Naive thymus-derived CD8-positive, alpha-beta T cell (primary cell): ENCODE measurements at places on chromosomes 13 and 19.

GRCh38 chr19:45306040-45306439, 16.6 kb downstream of the CKM start:
- no peak for DNase-seq

GRCh38 chr13:98490195-98490836, 86.6 kb downstream of the STK24 start:
- no peak for DNase-seq

GRCh38 chr19:1809678-1810077, 2.4 kb downstream of the ATP8B3 start:
- no peak for DNase-seq

DNA sequence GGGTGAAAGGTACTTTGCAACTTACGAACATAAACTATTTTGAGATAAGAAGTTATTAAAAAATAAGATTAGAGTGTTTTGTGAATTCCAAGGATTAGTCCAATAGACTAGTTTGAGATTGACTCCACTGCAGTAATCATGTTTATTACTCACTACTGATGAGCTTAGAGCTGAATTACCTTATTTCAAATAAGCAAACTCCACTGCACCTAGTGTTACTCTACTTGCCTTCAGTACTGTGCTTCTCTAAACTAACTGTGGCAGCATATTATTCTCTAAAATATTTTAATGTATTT, 111.7 kb downstream of the MIPEP start:
- DNase-seq: no peak

DNA sequence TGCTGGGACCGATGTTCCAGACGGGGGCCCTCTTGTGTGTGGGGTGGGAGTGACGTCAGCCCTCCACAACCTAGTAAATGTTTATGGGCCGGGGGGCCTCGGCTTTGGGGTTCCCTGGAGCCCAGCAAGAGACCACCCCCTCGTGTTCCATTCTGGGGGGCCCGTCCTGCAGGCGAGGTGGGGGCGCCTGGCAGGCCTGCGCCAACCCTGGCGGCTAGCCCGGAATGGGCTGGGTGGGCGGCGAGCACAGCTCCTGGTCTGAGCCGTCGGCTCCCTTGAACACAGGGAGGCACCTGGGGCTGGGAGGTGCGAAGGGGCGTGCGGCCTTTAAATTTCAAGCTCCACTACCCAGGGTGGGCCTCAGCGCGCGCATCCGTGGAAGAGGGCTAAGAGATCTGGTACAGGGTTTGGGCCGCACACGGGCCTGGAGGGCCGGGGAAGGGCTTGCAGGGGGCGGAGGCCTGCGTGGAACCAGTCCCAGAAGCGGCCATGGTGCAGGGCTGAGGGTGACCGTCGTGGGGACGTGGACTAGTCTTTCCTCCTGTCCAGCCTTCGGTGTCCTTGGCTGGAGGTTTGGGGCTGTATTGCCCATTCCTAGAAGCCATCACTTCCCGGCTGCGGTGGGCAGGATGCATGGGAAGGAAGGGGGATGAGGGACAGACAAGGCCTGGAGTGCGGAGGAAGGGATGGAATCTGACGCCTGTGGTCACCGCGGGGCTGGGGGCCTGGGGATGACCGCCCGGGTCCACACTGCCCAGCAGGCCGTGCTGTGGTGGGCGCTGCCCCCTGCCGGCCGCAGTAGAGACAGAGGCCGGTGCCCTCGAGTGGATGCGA, 11.4 kb downstream of the NDUFA11 start:
- no peak for DNase-seq

GRCh38 chr13:45847554-45848224, 3.9 kb downstream of the SIAH3 start:
- DNase-seq: peak; percentile 78

- DNase-seq: no peak
Measured at GRCh38 chr13:95124959-95125358, 176.3 kb downstream of the ABCC4 start.

DNA sequence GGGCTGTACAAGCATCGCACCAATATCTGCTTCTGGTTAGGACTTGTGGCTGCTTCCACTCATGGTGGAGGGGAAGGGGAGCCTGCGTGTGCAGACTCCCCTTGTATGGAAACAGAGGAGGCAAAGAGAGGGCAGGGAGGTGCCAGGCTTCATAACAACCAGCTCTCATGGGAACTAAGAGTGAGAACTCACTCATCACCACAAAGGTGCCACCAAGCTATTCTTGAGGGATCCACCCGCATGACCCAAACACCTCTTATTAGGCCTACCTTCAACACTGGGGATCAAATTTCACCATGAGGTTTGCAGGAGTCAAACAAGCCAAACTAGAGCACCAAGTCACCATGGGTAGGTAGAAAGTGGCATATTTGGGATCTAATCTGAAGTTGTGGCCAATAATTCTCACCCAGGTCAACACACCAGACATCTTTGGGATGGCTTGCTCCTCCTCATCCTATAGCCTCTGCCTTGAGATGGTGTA, 46.4 kb downstream of the RUBCNL start:
- DNase-seq: no peak

DNA sequence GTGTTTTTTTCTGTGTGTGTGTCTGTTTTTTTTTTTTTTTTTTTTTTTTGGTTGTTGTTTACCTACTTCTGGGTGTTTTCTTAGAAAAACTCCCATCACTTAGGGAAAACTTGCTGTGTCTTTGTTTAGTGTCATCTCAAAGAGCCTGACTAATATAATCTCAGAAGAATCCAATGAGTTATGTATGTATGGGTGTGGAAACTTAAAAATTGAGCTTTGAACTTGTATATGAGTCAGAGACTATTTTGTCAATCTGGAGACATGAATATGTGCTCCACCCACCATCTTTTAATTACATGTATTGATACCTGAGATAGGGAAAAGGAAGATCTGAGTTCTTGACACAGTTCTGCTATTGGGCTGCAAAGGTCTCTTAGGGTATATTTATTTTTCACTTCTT, 140.7 kb upstream of the SPRY2 start:
- DNase-seq: no peak

DNA sequence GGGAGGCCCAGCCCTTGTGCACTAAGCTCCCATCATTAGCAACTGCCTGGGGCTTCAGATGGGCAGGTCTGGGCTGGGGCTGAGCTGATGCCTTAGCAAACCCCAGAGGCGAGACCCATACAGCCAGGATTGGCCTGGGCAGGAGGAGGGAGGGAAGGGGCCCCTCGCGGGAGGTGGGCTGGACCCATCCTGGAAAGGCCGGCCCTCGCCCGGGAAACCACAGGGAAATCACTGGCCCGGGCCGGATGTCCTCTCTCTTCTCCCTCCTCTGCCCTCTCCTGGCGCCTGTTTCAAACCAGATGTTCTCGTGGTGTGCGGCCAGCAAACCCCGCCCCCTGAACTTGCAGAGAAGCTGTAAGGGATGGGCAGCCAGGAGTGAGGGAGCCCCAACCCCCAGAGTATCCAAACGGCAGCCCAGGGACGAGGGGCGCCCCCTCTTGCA, 43.1 kb downstream of the TMEM255B start:
- no peak for DNase-seq

GRCh38 chr13:108278466-108278865, 8.9 kb downstream of the TNFSF13B start:
- DNase-seq: no peak

DNA sequence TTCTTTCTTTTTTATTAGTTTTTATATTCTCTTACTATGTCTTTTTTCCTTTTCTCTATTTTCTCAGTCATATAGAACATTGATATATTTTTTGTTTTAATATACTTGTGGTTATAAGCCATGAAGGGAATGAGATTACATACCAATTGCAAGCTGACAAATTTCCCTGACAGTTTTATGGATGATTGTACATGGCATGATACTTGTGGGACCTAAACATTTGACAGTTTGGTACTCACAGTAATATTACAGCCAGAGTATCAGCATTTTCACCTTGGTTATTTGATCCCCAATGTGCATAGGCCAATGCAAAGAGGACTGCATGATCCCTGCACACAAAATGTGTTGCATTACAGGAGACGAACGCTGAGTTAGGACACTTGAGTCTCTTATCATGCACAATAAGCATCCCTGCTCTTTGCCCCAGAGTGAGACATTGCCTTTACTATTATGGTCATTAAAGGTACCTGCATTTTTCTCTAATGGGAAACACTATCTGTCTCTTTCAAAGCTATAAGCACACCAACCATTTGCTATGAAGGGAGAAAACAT, 713.4 kb upstream of the PCDH20 start:
- no peak for DNase-seq

DNA sequence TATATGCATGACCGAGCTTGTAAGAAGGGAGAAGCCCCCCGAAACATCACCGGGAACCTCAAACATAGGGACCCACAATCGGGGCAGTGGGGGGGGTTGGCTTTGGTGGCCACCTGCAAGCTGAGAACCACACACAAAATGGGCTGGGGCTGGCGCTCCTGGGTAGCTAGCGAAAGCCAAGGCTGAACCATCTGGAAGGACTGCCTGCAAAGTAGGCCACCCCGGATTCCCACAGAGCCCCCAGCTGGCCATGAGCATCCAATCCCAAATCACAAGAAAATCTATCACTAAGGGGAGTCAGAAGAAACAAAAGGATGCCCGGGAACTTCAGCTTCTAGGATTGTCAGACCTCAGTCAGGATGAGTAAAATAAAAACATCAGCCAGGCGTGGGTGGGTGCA, 2.8 kb upstream of the PSPN start:
- no peak for DNase-seq

GRCh38 chr19:1624458-1624857, 19.2 kb upstream of the UQCR11 start:
- peak; percentile 75 for DNase-seq

DNA sequence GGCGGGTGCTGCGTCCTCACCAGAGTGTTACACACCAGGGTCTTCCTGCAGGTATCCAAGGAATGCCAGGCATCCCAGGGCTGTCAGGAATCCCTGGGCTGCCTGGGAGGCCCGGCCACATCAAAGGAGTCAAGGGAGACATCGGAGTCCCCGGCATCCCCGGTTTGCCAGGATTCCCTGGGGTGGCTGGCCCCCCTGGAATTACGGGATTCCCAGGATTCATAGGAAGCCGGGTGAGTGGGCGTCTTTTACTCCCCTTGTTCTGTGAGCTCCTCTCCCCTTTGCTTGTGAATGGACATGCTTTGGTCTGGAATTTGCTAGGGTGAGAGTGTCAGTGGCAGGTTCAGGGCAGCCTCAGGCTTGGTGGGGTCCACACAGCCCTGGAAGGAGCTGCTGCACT, 75.9 kb downstream of the RAB20 start:
- DNase-seq: no peak

- DNase-seq: no peak
Measured at GRCh38 chr13:26722321-26722720, 38.3 kb downstream of the GPR12 start.

DNA sequence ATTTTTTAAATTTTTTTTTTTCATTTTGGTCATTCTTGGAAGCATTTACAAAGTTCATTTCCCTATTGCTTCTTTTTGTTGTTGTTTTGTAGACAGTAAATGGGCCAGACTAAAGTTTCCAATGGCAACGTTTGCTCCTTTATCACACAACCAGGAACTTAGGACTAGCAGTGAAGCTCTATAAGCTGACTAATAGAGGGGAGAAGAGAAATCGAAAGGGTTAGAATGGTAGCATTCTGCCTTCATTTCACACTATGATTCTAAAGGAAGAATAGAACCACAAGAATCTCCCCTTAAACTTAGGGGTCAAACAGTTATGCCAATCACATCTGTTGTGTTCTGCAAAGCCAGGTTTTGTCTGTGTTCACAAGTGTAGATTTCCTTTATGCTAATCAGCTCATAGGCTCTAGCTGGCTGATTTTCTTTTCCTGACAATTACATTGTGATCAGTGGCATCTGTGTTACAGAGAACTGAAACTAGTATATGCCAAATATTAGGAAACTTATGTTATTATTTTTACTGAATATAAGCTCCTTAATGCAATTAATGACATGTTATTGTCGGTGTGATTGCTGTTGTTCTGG, 467.3 kb downstream of the DACH1 start:
- DNase-seq: no peak

GRCh38 chr19:34838248-34838647, 65.2 kb upstream of the ZNF599 start:
- DNase-seq: no peak

GRCh38 chr13:29039212-29039611, 219.1 kb downstream of the MTUS2 start:
- no peak for DNase-seq

- no peak for DNase-seq
Measured at GRCh38 chr13:49646688-49647087, 18.4 kb downstream of the ARL11 start.

GRCh38 chr19:944171-944567, 18.3 kb downstream of the ARID3A start:
- no peak for DNase-seq

GRCh38 chr13:65724226-65724625, 1505.9 kb downstream of the PCDH9 start:
- no peak for DNase-seq

DNA sequence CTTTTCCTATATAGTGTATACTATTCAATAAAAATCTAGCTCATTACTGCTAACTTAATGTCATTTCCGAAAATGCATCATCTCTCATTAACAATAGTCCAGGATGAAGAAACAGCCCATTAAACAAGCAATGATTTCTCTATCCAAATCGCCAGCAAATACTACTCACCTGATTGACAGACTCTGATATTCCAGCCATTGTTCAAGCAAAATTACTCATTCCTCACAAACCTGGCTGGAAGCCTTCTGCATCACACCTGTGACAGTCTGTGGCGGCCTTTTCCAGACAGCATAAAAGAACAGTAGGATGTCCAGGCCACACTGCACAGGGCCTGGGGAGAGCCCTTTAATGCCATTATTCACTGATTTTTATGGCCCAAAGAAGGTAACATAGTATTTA, 115.9 kb downstream of the ABCC4 start:
- DNase-seq: no peak

DNA sequence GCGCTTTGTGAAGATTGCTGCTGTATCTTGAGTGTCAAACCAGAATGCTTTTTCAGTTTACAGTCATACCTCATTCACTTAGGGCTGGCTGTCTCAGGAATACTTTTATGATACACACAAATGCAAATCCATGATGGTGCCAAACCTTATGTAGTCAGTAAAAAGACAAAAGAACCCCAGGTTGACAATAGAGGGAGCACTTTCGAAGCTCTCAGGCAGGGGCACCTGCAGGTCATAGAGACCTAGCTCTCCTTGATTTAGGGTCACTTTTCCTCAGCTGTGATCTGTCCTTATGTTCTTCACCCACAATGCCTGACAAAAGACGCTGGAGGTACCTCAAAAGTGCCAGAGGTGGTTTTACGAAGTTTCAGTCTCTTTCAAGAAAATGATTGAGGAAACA, 172.2 kb downstream of the DNAJC15 start:
- DNase-seq: no peak

- no peak for DNase-seq
Measured at GRCh38 chr19:10433131-10433536, 12.8 kb downstream of the PDE4A start.

DNA sequence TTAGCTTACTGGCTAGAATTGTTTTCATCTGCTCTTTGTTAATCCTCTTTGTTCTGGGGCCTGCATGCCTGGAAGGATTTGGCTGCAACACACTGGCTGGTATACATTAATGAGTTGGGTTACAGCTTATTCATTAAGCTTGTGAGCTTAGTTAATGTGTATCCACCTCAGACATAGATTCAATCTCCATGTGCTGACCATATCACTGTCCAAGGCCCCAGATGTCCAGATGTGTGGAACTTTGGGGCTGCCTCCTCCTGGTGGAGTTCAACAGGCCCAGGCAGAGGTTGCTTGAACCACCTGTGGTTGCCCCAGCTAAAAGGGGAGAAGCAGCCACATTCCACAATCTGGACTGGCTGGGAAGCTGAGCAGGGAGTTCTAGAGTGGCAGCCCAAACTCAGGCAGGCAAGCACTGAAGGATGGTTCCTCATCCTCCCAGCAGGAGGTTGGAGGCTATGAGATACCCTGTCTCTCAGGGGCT, 5.4 kb downstream of the DIAPH3 start:
- DNase-seq: no peak
